Activated CD4-positive, alpha-beta memory T cell treated with anti-CD3 and anti-CD28 coated beads, Interleukin-2, amount 10 ng/mL, durations not matched to agents 7 days and 5 days (primary cell): ENCODE measurements at places on chromosomes 2 and 18. TPM values are rescaled to one million over a fixed set of nuclear protein-coding genes. Genes with fewer than 3 reads are reported as not detected.

The ERBB4 gene
- total RNA-seq: not detected

The ABCB11 gene
- total RNA-seq: not detected

DNA sequence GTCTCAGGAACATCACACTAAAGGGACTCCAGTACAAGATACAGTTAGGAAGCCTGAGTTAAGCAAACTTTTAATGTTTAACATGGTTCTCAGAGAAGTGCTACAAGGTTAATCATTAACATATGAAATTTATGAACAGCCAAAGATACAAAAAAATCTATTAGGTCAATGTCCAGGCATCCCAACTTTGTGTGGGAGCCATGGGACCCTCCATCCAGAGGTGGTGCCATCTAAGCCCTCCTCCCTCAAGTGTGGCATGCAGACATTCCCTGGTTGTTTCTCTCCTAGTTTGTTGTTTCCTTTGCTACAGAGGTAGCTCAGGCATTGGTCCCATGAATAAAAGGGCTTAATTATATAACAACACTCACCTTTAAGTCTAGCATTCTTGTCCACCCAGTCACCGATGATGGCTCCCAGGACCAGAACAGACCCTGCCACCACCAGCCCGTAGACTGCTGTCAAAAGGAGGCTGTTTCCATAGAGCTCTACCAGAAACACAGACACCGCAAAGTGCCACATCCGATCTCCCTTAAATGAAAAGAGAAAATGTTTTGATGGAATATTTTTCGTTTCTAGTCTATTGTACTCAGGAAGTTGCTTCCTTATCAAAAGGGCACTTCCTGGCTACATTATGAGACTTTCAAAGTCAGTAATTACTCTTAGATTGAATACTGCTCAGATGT, 5.7 kb downstream of the SLC40A1 start:
- no peaks in the 10 kb centered on the region for H3K36me3 ChIP-seq
- H3K4me3 ChIP-seq: no peak overlapping the region

- no peaks in the 10 kb centered on the region for H3K4me1 ChIP-seq
- DNase-seq: no peak
- H3K27me3 ChIP-seq: no peaks in the 10 kb centered on the region
- no peak overlapping the region for H3K27ac ChIP-seq
- no peaks in the 10 kb centered on the region for H3K36me3 ChIP-seq
These were observed 140.4 kb upstream of the APCDD1 start for GRCh38 chr18:10314066-10314465.

DNA sequence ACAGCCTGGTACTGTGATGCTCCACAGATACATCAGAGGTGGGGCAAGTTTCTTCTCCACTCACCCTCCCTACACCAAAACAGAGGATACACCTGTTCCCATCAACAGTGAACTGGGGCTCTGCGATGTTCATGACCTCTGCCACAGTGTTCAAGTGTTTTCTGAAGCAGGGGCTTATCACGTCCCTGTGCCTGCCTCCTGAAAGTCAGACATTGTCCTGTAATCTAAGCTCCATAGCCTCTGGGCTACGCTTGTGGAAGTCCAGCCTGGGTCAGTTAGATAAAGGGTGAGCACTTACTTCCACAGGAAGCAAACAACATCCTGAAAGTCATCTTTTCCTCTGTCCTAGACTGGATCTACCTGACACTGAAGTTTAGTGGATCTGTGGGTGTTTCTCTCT, 20.2 kb upstream of the MRO start:
- no peak for DNase-seq
- H3K36me3 ChIP-seq: no peaks in the 10 kb centered on the region
- peaks cover 11% of the 10 kb centered on the region for H3K4me1 ChIP-seq
- H3K27ac ChIP-seq: no peak overlapping the region
- peaks cover 3% of the 10 kb centered on the region for H3K27me3 ChIP-seq
- H3K4me3 ChIP-seq: no peak overlapping the region

DNA sequence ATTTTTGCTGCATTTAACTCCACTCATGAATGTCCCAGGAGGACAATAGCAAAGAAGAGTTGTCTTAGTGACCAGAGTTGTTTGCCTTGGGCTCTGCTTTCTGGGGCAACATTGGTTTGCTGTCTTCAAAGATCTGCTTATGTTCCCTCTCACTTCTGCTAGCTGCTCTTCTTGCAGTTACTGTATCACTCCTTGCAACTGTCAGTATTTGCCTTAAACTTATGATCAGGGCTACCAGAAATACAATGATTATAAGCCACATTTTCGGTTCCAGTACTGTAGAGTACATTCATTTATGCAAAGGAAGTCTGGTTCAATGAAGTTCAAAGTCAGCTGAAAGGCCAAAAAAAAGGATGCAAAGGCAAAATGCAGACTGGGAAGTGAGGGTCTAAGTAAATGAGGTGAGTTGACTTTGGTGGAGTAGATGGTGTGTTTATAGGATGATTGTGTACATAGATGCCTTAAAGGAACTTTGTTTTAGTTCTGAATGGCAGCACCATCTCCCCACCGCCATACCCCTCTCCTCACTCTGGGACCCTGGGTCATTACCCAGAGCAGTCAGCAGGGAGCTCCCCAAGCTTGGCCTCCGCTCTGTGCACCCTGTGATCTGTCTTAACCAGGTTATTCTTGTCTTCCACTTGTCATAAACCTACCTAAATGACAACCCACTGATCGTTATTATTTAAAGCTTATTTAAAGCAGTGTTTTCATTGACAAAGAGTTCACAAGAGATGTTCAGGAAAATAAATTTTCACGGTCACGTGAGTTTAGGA, 236.0 kb downstream of the DOK6 start:
- no peaks in the 10 kb centered on the region for H3K36me3 ChIP-seq
- no peak for DNase-seq
- no peaks in the 10 kb centered on the region for H3K27me3 ChIP-seq
- H3K4me1 ChIP-seq: no peaks in the 10 kb centered on the region
- no peak overlapping the region for H3K4me3 ChIP-seq
